ENCODE measurements at places on chromosomes 16 and 17. TPM values are rescaled to one million over a fixed set of nuclear protein-coding genes. Genes with fewer than 3 reads are reported as not detected.

SLC13A2 gene
- 0.42 TPM for total RNA-seq

ADGRG1 gene
- 195 TPM for total RNA-seq

ABCC12 gene
- not detected for total RNA-seq

CRHR1 gene
- not detected for total RNA-seq

NLRC3 gene
- not detected for total RNA-seq

NHLRC4 gene
- total RNA-seq = not detected

TOX3 gene
- total RNA-seq = 6.0 TPM

CCDC154 gene
- 0.88 TPM for total RNA-seq

- H3K36me3 ChIP-seq = no peaks in the 10 kb centered on the region
- H3K27me3 ChIP-seq = no peaks in the 10 kb centered on the region
- no peak for DNase-seq
Measured at GRCh38 chr16:56353054-56353921, 72.1 kb downstream of the AMFR start.

GRCh38 chr17:66301864-66302741 lies at the start of gene PRKCA:
Gene PRKCA (plus strand): TSS chr17:66302613.
- H3K27me3 ChIP-seq = no peaks in the 10 kb centered on the region
- peak; percentile 65 for DNase-seq
- H3K27ac ChIP-seq = peak within 1 kb of the TSS; percentile 82
- peak within 1 kb of the TSS; percentile 89 for H3K4me3 ChIP-seq

DNA sequence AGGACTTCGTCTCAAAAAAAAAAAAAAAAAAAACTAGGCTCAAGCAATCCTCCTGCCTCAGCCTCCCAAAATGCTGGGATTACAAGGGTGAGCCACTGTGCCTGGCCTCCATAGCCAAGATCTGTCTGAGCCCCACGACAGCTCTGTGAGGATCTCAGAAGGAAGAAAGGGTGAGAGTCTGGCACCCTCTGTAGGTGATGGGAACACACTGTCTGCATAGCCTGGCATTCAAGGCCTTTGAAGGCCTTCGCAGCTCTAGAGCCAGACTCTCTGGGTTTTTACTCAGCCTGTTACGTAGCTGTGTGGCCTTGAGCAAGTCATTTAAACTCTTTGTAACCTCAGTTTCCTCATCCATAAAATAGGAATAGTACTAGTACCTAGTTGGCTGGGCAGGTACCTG lies 6.3 kb upstream of the XPO6 start:
- H3K36me3 ChIP-seq = no peaks in the 10 kb centered on the region
- no peak overlapping the region for H3K27ac ChIP-seq
- no peaks in the 10 kb centered on the region for H3K27me3 ChIP-seq
- no peaks in the 10 kb centered on the region for H3K4me1 ChIP-seq

DNA sequence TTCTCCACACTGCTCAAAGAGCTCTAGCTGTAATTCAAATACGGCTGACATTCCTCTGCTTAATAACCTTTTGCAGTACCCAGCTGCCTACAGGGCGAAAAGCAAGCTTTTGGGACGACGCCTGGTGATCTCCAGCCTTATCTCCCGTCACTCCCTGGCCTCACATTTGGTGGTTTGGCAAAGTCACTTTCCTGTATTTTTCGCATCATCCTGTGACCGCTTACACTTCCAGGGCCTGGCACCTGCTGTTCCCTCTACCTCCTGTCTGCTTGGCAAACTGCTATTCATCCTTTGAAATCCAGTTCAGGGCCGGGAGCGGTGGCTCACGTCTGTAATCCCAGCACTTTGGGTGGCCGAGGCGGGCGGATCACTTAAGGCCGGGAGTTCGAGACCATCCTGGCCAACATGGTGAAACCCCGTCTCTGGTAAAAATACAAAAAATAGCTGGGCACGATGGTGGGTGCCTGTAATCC lies 2.7 kb upstream of the BHLHA9 start:
- peak overlapping the region; percentile 60 for H3K4me3 ChIP-seq
- DNase-seq = no peak
- H3K27ac ChIP-seq = peak overlapping the region; percentile 97
- no peaks in the 10 kb centered on the region for H3K36me3 ChIP-seq

DNA sequence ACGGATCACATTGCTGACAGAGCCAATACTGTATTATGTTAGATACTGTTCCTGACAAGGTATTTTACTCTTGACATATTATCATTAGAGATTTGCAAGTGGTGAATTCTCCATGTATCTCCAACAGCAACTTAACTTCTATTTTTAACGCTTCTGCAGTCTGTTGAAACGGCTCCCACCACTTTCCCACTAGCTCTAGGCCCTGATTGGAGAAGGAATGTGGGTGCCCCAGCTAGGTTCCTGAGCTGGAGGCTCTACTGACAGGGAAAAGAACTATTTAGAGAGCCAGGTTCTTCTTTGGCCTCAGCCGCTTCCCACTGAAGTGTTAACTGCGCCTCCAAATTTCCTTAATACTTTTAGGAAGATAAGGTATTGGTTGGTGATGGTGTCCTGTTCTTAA lies 191.8 kb downstream of the RBFOX1 start:
- no peaks in the 10 kb centered on the region for H3K4me1 ChIP-seq
- no peaks in the 10 kb centered on the region for H3K36me3 ChIP-seq
- H3K27ac ChIP-seq = no peak overlapping the region
- no peak overlapping the region for H3K4me3 ChIP-seq

GRCh38 chr17:62868723-62869122 lies 60.6 kb upstream of the MARCHF10 start:
- no peaks in the 10 kb centered on the region for H3K27me3 ChIP-seq
- no peak overlapping the region for H3K27ac ChIP-seq
- DNase-seq = no peak
- H3K36me3 ChIP-seq = no peaks in the 10 kb centered on the region
- no peak overlapping the region for H3K4me3 ChIP-seq
- no peaks in the 10 kb centered on the region for H3K4me1 ChIP-seq

- H3K36me3 ChIP-seq = no peaks in the 10 kb centered on the region
- no peaks in the 10 kb centered on the region for H3K4me1 ChIP-seq
- no peaks in the 10 kb centered on the region for H3K27me3 ChIP-seq
- H3K27ac ChIP-seq = no peak overlapping the region
- DNase-seq = no peak
Measured at GRCh38 chr16:70656065-70656711, 9.8 kb downstream of the IL34 start.

DNA sequence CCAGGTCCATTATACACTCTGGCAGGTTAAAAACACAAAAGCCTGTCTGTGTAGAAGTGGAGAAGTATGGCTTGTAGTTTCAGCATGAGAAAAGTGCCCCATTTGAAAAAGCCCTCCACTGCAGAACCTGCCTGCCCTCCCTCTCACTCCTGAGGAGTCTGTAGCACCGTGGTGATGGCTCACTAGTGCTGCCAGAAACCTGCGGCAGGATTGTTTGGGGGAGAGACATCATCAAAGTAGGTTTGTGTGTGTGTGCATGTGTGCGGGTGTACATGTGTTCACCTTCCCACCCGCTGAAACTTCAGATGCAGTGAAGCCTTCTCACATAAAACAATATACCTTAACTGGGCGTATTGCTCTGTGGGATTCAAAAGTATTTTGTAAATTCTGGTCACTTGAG lies 26.9 kb downstream of the NDEL1 start:
- H3K27me3 ChIP-seq = no peaks in the 10 kb centered on the region
- no peaks in the 10 kb centered on the region for H3K4me1 ChIP-seq
- no peak overlapping the region for H3K27ac ChIP-seq
- no peak overlapping the region for H3K4me3 ChIP-seq
- no peak for DNase-seq

DNA sequence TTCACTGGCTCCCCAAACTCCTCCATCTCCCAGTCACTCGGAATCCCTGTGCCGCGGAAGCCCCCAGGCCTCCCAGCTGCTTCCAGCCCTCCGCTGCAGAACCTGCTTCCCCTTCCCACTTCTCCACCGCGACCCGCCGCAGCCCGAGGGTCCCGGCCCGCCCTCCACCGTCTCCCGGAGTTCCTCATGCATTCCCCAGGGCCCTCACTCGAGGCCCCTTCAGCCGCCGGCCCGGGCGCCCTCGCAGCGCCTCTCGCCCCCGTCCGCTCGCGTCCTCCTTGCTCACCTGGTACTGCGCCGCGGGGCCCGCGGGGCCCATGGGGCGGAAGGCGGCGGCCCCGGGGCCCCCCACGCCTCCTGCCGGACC lies 329 bp downstream of the SMARCD2 start:
- peaks cover 5% of the 10 kb centered on the region for H3K36me3 ChIP-seq
- peaks cover 15% of the 10 kb centered on the region for H3K4me1 ChIP-seq
- H3K27ac ChIP-seq = peak overlapping the region; percentile 87
- peak overlapping the region; percentile 95 for H3K4me3 ChIP-seq

- H3K4me3 ChIP-seq = peak within 1 kb of the TSS; percentile 97
- peak within 1 kb of the TSS; percentile 93 for H3K27ac ChIP-seq
- H3K4me1 ChIP-seq = peaks cover 9% of the 10 kb centered on the region
- H3K27me3 ChIP-seq = no peaks in the 10 kb centered on the region
Measured at GRCh38 chr17:43021741-43022512, at the start of gene VAT1. Gene VAT1 (minus strand): TSS chr17:43022385. CDS start chr17:43022322, 63 bp downstream.

DNA sequence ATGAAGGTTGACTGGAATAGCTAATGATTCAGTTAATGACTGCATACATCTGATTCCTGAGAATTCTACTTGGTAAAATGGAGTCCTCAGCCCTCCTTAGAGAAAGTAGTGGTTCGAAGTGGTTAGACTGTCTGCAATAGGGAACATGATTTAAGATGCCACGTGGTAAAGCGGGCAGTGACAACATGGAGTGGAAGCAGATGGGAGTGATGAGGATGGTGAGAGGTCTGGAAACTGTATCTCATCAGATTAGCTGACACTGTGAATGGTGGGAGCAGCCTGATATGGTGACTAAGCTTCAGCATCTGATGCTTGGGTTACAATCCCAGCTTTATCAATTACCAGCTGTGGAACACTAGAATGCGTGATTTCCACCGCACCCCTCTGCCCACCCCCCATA lies 8.4 kb downstream of the CDH11 start:
- no peak overlapping the region for H3K4me3 ChIP-seq
- H3K27me3 ChIP-seq = no peaks in the 10 kb centered on the region
- DNase-seq = no peak
- no peaks in the 10 kb centered on the region for H3K4me1 ChIP-seq
- H3K36me3 ChIP-seq = no peaks in the 10 kb centered on the region

- DNase-seq = no peak
- no peaks in the 10 kb centered on the region for H3K27me3 ChIP-seq
- H3K36me3 ChIP-seq = no peaks in the 10 kb centered on the region
Measured at GRCh38 chr17:45374501-45374900, 57.7 kb upstream of the MAP3K14 start.

GRCh38 chr16:5575646-5576245 lies 478.2 kb upstream of the EEF2KMT start:
- no peaks in the 10 kb centered on the region for H3K36me3 ChIP-seq
- no peaks in the 10 kb centered on the region for H3K4me1 ChIP-seq
- H3K4me3 ChIP-seq = no peak overlapping the region
- no peak overlapping the region for H3K27ac ChIP-seq
- no peaks in the 10 kb centered on the region for H3K27me3 ChIP-seq

- H3K27ac ChIP-seq = no peak overlapping the region
- no peaks in the 10 kb centered on the region for H3K4me1 ChIP-seq
- no peak overlapping the region for H3K4me3 ChIP-seq
- DNase-seq = no peak
- H3K36me3 ChIP-seq = no peaks in the 10 kb centered on the region
- no peaks in the 10 kb centered on the region for H3K27me3 ChIP-seq
Measured at GRCh38 chr16:70708366-70709246, 22.8 kb upstream of the MTSS2 start.

GRCh38 chr17:80971704-80972304 lies 19.8 kb upstream of the CHMP6 start:
- H3K4me3 ChIP-seq = no peak overlapping the region
- DNase-seq = no peak
- no peaks in the 10 kb centered on the region for H3K4me1 ChIP-seq
- H3K27me3 ChIP-seq = no peaks in the 10 kb centered on the region
- no peaks in the 10 kb centered on the region for H3K36me3 ChIP-seq

- DNase-seq = no peak
- peaks cover 31% of the 10 kb centered on the region for H3K4me1 ChIP-seq
Measured at GRCh38 chr17:81127526-81128177, 37.7 kb upstream of the PVALEF start.

- H3K4me1 ChIP-seq = no peaks in the 10 kb centered on the region
- H3K27me3 ChIP-seq = no peaks in the 10 kb centered on the region
- no peak overlapping the region for H3K27ac ChIP-seq
- no peak for DNase-seq
- no peak overlapping the region for H3K4me3 ChIP-seq
Measured at GRCh38 chr17:5976251-5976650, 93.9 kb upstream of the WSCD1 start.

All from Caco-2 (cell line).